ENCODE measurements at places on chromosomes 7 and 10. TPM values are rescaled to one million over a fixed set of nuclear protein-coding genes. Genes with fewer than 3 reads are reported as not detected.

TSPAN12 gene
- 6.7 TPM for total RNA-seq

SCIN gene
- total RNA-seq: 5.1 TPM

DNA sequence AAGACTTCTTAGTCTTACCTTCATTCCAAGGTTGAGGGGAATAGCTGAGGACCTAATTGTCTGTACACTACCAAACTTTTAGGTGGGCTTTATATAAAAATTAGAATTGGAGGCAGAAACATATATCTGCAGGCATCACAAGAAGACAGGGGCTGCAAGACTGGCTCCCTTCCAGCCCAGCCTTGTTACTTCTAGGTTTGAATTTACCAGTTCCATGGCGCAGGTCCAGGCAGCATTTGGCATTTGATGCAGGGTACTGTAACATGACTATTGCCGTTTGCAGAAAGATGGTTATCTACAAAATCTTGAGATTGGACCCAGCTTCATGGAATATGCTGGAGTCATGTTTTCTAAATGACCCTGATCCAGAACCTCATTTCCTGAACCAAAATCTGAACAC is 105.4 kb upstream of the RHOBTB1 start:
- DNase-seq: no peak

DNA sequence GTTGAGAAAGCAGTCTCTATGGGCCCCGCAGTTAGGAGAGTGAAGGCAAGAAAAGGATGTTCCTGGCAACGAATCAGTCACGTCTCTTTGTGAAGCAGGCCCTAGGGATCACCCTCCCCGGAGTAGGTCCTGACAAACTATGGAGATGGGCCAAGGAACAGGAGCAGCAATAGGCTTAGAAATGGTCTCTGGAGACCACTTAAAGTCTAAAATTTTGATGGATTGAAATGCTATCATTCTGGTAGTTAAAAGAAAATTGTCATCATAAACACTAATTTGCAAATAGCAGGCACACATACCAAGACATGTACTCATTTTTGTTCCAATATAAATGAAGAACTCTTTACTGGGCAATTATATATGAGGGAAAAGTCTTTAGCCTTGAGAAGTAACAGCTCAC is 123.5 kb downstream of the ITGB8 start:
- DNase-seq: no peak

DNA sequence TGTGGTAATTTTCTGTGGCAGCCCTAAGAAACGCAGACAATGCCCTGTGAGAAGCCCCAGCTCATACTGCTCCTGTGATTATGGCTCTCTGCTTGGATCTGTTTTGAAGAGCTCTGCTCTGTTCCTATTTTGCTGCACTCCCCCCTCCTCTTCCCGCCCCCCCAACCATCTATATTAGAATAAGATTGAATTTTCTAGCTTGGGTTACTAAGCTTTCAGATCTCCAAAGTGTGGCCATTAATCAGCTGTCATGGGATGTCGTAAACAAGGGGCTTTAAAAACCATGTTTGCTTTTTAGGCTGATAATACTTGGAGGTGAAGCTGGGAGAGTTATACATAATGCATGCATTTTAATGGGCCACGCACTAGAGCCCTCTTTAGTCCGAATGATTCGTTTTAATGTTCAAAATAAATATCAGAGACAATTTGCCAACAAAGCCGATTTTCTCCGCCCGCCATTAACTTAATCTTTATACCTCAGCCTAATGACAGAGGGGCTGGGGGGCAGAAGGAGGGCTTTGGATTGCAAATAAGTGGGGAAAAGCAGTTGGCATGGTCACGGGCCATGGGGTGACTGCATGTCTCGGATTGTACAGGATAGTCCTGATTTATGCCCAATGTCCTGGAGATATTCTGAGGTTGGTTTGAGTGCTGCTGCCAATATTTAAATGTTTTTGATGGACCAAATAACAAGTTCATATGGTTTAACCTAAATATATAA is 165.5 kb downstream of the RPS24 start:
- DNase-seq: no peak

DNA sequence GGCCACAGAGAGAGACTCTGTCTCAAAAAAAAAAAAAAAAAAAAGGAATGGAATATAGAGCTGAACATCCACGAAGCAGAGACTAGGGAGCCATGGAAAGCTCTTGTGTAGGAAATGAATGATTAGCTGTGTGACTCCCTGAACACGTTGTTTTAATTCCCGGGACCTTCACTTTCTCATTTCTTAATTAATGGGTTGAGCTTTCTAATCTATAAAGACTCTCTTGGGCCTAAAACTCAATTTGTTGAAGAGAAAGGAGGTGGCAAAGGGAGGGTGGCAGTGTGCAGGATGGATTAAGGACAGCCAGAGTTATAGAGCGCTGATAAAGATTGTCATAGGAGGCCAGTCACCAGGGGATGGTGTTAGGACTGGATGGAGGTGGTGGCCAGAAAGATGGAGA is 48.0 kb downstream of the CYCS start:
- DNase-seq: no peak

GRCh38 chr7:34075523-34076370 is 170.4 kb downstream of the BMPER start:
- no peak for DNase-seq

DNA sequence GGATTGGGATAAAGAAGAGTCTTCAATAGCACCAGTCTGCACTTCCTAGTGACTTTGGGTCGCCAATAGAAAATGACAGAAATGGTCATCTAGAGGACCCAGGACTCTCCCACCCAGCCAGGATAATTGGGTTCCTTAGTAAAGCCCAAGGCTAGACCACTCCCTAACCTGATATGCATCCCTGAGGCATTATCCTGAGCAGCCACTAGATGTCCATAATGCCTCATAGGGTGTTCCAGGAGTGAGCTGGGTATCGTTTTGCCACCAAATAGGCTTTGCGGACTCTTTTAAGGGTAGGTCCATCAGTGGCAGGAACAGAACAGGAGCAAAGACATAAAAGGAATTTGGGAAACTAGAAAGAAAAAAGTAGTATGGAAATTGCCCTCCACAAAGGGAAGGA is 4.5 kb upstream of the LRRC4 start:
- no peak for DNase-seq

GRCh38 chr10:72088889-72089575 is 681 bp upstream of the SPOCK2 start:
- DNase-seq: no peak

GRCh38 chr7:90172624-90173023 is 18.4 kb downstream of the STEAP1 start:
- no peak for DNase-seq

- DNase-seq: no peak
These were observed 26.8 kb downstream of the POLL start for GRCh38 chr10:101561068-101561915.

DNA sequence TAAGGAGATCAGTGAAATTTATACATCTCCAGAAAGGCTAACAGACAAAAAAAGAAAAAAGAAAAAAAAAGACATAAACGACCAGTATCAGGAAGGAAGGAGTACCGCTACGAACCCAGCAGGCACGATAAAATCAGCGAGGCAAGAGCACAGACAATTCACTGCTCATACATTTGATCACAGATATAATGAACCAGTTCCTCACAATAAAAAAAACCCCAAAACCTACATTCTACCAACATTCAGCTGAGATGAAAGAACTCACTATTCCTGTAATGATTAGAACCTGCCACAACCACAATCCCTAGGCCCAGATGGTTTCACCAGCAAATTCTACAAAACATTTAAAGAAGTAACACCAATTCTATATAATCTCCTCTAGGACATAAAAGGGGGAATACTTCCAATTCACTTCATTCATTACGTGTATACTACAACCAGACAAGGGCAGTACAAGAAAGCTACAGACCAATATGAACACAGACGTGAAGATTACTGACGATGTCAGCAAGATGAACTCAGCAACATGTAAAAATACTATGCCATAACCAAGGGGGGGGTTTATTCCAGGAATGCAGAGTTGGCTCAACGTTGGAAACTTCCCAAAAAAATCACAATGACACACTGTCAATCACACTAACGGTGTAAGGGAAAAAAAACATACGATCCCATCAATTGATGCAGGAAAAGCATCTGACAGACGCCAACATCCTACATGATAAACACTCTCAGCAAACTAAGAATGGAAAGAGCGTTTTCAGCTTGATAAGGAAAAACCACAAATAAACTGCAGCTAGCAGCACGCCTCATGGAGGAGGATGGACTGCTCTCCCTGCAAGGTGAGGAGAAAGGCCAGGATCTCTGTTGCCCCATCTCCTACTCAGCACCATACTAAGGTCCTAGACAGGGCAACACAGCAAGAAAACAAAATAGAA is 256.2 kb downstream of the ELFN1 start:
- no peak for DNase-seq

DNA sequence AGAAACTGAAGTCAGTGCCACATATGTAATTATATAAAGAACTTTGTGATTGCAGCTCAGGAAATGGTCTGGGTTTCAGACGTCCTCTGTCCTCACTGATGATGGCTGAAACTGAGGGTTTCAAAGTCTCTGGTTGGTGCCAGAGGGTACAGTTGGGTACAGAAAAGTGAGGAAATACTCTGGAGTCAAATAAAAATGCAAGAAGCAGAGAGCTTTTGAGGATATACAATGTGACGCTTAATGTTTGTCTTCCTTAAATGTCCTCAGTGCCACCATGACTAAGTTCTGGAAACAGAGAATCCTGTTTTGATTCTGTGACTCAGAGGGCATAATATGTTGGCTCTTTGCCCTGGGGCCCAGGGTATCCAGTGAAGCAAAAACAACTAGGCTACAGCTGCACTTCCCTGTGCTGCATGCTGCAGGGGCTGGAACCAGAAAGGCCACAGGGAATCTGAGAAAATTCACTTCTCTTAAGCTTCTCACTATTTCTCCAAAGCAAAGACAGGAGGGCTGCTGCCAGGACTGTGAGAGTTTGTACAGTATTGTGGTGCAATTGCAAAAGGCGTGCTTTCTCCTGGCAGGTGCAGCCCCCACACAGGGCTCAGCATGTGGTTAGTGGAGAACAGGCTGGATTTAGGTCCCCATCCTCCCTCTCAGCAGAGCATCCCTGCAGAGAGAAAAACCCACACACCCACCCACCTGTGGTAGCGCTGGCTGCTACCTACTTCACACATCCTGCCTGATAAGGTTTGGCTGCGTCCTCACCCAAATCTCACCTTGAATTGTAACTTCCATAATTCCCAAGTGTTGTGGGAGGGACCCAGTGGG is 169.5 kb upstream of the SVIL start:
- DNase-seq: peak; percentile 93

DNA sequence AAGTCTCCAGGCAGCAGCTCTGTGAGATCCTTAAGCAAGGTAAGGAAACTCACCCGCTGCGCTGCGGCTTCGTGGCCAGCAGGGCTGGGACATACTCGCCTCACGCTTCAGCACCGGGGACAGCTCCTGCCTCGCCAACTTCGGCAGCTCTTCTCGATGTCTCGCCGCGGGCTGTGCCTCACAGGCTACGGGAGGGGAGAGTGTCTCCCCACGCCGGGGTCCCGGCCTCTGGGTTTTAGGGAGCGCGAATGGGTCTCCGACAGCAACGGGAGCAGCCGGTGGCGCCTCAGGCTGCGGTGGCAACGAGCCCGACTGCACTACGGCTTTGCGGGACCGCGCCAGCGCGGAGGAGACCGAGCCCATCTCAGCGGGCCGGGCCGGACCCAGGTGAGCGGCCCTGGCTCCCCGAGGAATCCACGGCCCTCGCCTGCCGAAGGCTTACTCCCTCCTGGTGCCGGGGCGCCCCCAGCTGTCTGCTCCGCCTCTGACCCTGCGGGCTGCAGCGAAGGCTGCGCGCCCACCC is 62.4 kb downstream of the LSM5 start:
- peak; percentile 9 for DNase-seq
